ENCODE measurements at places on chromosomes 2 and 18. TPM values are rescaled to one million over a fixed set of nuclear protein-coding genes. Genes with fewer than 3 reads are reported as not detected.

Gene ZC3H6
- 4.4 TPM for total RNA-seq

Gene ERICH2
- total RNA-seq, result 2.4 TPM

Gene HRH4
- total RNA-seq, result 0.09 TPM

Gene CEP76
- total RNA-seq, result 10.1 TPM

Gene IL36RN
- 0.12 TPM for total RNA-seq

DNA sequence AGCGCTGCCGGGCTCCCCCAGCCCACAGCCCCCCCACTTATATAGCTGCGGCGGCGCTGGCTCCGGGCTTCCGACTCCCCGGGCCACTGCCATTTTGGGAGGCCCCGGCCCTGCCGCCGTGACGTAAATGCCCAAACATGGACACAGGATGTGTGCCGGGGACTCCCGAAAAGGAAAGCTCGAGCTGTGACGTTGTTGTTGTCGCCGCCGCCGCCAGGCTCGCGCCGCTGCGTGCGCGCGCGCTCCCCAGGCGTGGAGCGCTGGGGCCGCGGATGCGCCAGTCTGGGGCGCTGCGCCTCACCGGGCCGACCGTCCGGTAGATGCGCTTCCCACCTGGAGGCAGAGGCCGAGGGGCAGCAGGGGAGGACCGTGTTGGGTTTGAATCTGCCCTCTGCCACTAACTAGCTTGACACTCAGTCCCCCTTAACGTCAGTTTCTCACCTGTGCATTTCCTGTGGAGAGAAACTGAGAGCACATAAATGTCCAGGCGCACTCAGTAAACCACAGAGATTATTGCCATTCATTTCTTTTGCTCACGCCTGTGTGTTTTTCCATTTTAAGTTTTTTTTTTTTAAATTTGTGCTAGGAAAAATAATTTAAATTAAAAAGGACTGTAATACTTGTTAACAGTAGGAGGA is at the start of gene EGR4:
Gene EGR4, minus strand, starts transcription at position 15 of the 638 bp plus-strand sequence. CDS start 231 bp downstream, outside the sequence.
- H3K36me3 ChIP-seq, result peaks cover 18% of the 10 kb centered on the region
- H3K4me1 ChIP-seq, result peaks cover 8% of the 10 kb centered on the region
- peaks cover 84% of the 10 kb centered on the region for H3K27me3 ChIP-seq
- peak within 1 kb of the TSS; percentile 74 for H3K4me3 ChIP-seq
- DNase-seq, result peak; percentile 91
- peak within 1 kb of the TSS; percentile 64 for H3K27ac ChIP-seq

- H3K4me1 ChIP-seq, result no peaks in the 10 kb centered on the region
- H3K27me3 ChIP-seq, result no peaks in the 10 kb centered on the region
- no peak for DNase-seq
- no peaks in the 10 kb centered on the region for H3K36me3 ChIP-seq
Measured at GRCh38 chr2:43685357-43685756, 9.1 kb upstream of the C1GALT1C1L start.

DNA sequence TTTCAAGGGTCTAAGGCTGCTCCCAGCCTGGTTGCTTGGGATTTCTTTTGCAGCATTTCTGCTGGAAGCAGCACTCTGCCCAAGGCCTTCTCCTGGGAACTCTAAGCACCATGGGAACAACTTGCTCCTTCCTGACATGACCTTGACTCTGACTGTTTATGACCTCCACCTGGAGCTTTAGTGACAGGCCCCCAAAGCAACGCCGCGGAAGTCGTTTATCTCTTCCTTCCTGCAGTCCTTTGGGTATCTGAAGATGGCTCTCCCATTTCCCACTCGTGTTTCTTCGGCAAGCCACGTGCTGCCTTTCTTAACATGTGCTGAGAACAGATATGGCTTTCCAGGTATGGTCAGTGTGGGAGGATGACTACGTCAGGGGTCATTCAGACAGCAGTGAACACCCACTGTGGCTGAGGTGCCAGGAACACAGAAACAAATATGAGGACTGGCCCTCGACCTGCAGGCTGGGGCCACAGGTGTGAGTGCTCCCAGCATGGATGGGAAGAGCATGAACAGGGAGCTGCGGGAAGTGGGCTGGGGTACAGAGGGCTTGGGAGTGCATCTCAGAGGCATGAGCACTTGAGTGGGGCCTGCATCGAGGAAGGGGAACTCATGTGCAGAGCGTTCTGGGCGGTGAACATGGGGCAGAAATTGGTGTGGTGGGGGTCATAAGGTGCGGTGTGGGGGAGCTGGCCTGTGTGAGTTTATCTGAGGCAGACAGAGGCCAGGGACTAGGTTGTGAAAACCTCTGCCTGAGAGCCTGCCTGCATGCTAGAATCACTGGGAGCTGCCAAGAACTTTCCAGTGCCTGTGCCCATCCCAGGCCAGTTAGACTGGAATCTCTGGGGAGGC is 140.5 kb downstream of the TSN start:
- H3K27me3 ChIP-seq, result peaks cover 37% of the 10 kb centered on the region
- no peaks in the 10 kb centered on the region for H3K36me3 ChIP-seq
- H3K4me3 ChIP-seq, result no peak overlapping the region
- no peaks in the 10 kb centered on the region for H3K4me1 ChIP-seq

GRCh38 chr2:234911271-234911670 is 40.5 kb upstream of the SH3BP4 start:
- H3K4me1 ChIP-seq, result peaks cover 6% of the 10 kb centered on the region
- H3K36me3 ChIP-seq, result no peaks in the 10 kb centered on the region
- no peak overlapping the region for H3K4me3 ChIP-seq
- H3K27ac ChIP-seq, result no peak overlapping the region
- H3K27me3 ChIP-seq, result no peaks in the 10 kb centered on the region

GRCh38 chr18:3117493-3118192 is 102.1 kb downstream of the MYOM1 start:
- H3K36me3 ChIP-seq, result peaks cover 4% of the 10 kb centered on the region
- no peak overlapping the region for H3K4me3 ChIP-seq
- no peaks in the 10 kb centered on the region for H3K27me3 ChIP-seq
- peaks cover 19% of the 10 kb centered on the region for H3K4me1 ChIP-seq
- DNase-seq, result no peak
